HT1080 (cell line): ENCODE measurements at places on chromosomes 4 and X. TPM values are rescaled to one million over a fixed set of nuclear protein-coding genes. Genes with fewer than 3 reads are reported as not detected.

The RNF212 gene
- not detected in 2 replicates for total RNA-seq

The VSIG1 gene
- total RNA-seq = not detected in 2 replicates

The NDNF gene
- 0.27 and 0.90 TPM in 2 replicates for total RNA-seq

The CDKL2 gene
- total RNA-seq = 0.03 TPM in 1 of 2 replicates, not detected in the other

The STS gene
- 2.8 and 2.9 TPM in 2 replicates for total RNA-seq

The STIM2 gene
- total RNA-seq = 13.1 and 16.1 TPM in 2 replicates

The LDB2 gene
- 2.1 and 3.5 TPM in 2 replicates for total RNA-seq

The BRS3 gene
- not detected in 2 replicates for total RNA-seq

The GALNTL6 gene
- total RNA-seq = not detected in 2 replicates

The TCEAL3 gene
- total RNA-seq = 14.3 and 17.1 TPM in 2 replicates

GRCh38 chr4:16365036-16365569 lies 138.8 kb upstream of the TAPT1 start:
- DNase-seq = no peak

DNA sequence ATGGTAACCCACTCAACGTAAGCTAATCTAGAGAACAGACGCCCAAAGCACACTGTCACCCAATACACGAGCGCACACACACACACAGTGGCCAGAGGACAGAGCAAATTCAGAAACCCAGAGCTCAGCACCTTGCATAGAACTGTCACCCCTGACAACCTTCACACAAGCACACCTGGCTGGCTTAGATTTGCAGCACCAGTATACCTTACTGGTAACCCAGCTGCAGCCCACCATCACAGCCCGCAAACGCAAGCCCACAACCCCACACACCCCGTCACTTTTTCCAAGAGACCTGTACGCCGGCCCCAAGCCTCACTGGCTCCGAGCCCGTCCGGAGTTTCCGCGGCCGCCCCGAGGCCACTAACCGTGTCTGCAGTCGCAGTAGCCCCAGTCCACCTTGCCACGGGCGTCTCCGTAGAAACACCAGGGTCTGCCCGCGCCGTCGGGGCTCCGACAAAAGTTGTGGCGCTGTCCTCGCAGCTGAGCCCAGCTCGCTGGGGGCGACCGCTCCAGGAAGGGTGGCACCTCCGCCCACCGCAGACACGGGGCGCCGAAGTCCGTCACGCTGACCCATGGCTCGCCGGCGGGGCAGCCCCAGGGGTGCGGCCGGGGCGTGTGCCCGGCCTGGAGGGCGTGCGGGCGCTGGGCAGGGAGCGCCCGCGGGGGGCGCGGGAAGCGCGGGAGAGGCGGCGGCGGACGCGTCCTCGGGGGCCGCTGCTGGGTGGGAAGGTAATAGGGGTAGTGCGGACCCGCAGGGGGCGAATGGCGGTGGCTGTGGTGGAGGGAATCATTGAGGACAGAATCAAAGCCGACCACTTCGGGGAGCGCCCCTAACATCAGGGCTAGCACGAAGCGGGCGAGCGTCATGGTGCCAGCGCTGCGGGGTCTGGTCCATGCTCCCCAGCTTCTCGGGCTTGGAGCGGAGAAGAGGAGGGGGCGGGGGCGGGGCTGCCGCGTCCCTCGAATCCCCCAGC lies 664 bp downstream of the PRSS12 start:
- no peak for DNase-seq

GRCh38 chr4:146632770-146633470 lies 5.8 kb upstream of the POU4F2 start:
- DNase-seq = no peak

DNA sequence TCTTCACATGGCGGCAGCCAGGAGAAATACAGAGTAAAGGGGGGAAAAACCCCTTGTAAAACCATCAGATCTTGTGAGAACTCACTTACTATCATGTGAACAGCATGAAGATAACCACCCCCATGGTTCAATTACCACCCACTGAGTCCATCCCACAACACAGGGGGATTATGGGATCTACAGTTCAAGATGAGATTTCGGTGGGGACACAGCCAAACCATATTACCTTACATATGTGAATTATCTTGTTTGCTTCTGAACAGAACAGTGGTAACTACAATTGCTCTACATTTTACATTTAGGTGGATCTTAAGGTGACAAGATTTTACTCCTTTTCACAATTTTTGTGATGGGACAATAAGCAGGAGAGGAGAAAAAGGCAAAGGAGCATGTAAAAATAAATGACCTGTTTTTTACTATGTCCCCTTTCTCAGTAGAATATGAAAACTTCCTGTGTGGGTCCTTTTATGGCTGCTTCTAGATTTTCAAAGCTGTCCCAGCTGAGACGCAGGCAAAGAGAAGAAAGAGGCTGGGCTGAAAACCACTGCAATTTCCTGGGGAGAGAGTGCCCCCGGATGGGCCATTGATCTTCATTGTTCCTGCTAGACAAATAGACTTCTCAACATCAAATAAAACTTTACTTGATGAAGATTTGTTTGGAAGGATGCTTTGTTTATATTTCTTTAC lies 45.9 kb upstream of the PGM2 start:
- peak; percentile 20 for DNase-seq

DNA sequence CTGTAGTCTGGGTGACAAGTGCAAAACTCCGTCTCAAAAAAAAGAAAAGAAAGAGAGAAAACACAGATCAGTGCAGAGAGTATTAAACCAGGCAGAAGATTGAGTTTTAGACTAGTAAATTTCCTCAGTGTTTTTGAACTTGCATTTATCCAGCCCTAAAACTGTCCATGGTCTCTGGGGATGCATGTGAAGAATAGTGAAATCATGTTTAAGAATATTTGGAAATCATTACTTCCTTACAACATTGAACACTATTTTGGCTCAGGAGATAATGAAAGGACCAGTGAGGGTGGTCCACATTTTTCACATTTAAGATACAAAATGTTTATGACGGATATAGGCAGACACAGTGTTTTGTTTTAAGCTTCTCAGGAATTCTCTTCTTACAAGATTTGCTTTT lies 195.8 kb upstream of the RASGEF1B start:
- no peak for DNase-seq

GRCh38 chr4:183260491-183261151 lies 59.5 kb downstream of the CLDN22 start:
- DNase-seq = no peak

- no peak for DNase-seq
Observed at GRCh38 chr4:70473679-70474078, 1.7 kb downstream of the MUC7 start.

DNA sequence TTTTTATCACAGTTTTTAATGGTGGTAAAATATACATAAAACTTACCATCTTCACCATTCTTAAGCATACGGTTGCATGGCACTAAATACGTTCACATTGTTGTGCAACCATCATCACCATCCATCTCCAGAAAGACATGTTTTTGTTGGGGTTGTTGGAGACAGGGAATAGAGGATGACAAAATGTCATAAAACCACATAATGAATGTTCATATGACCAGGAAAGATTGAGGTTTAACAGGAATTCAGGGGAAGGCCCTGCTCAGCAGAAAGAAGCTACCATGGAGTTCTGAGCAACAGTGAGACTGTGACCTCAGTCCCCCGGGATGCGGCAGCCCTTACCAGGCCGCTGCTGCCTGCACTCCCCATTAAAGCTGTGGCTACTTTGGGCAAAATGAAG lies 63.9 kb upstream of the TRIM2 start:
- no peak for DNase-seq

DNA sequence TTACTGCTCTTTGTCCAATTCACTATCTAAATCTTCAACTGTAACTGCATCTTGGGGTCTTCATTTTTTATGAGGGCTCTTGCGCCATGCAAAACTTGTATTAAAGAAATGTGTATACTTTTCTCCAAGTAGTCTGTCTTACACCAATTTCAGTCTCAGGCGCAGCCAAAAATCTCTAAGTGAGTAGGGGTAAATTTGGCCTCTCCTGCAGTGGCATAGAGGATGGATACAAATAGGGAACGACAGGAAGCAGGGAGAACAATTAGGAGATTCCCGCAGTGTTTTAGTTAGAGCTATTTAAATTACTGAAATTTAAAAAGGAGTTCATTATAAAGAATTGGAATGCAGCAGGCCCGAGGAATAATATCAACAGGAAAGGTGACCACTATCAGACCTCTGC lies 30.2 kb downstream of the DMP1 start:
- DNase-seq = no peak

DNA sequence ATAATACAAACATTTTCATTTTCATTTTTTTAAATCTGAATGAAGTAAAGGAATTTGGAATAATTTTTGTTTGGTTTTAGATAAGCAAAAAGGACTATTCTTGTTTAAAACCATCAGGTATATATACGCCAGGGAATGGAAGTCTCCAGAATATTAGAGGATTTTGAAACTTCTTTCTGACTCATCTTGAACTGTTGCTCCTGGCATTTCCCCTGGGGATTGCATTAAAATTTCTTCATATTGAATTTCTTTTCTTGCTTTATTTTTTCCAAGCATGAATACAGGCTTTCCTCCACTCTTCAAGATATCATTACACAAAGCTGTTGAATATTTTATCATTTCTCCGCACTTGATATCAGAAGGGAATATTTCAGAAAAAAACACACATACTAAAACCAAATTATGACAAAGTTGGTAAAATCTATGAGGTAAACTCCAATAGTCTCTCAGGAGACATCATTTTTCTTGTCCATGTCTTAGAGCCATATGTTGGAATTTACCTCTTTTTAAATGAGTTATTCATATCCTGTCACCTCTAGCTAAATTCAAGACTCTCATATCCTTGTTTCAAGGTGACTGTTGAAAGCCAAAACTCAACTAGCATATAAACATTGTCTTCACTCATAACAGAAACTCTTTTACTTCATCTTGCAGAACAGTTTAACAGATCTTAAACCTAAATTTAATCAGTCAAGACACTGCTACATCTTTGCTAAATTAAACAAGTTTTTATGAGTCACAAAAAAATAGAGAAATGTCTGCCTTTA lies 20.7 kb upstream of the CSN1S1 start:
- no peak for DNase-seq
